Activated CD4-positive, alpha-beta memory T cell treated with anti-CD3 and anti-CD28 coated beads for 36 hours (primary cell): ENCODE measurements at places on chromosomes 1 and 21.

GRCh38 chr1:209720326-209720725 lies 15.7 kb downstream of the HSD11B1 start:
- no peak for DNase-seq
- peaks cover 72% of the 10 kb centered on the region for H3K4me1 ChIP-seq
- H3K36me3 ChIP-seq, result peaks cover 15% of the 10 kb centered on the region
- no peak overlapping the region for H3K4me3 ChIP-seq
- H3K27me3 ChIP-seq, result no peaks in the 10 kb centered on the region
- H3K27ac ChIP-seq, result peak overlapping the region; percentile 30

DNA sequence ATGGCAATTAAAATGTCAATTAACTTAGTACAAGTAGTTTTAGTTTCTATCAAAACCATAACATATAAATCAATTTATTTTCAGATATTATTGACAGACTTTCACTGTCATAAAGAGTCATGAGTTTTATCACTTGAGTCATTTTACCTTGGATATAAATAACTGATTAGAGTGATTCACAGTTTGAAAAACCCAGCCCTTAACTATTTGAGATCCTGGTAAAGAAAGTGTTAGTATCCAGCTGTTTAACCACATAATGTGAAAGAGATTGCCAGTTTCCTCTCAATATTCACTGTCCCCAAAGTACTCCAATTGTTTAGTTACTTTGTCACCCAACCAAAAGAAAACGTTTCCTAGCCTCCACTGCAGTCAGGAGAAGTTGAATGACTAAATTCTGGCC lies 91.3 kb downstream of the UCHL5 start:
- no peak for DNase-seq
- H3K4me1 ChIP-seq, result peaks cover 2% of the 10 kb centered on the region
- H3K27me3 ChIP-seq, result no peaks in the 10 kb centered on the region
- no peak overlapping the region for H3K4me3 ChIP-seq

DNA sequence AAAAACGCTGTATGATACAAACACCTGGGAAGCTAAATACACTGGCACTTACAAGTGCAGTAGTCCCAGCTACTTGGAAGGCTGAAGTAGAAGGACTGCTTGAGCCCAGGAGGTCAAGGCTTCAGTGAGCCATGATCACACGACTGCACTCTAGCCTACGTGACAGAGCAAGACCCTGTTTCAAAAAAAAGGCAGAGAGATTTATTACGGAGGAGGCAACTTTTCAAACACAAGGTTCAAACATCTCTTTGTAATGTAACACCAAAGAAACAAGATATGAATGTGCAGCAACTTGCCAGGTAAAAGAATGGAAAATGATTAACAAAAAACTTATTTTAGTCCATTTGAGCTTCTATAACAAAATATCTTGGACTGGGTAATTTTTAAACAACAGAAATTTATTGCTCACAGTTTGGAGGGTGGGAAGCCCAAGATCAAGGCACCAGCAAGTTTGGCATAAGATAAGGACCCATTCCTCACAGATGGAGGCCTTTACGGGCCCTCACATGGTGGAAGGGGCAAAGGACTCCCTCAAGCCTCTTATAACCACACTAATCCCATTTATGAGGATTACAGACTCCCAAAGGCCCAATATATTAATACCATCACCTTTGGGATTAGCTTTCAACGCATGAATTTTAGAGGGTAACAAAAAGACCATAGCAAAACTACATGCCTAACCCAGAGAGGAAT lies 73.3 kb downstream of the EVI5 start:
- no peaks in the 10 kb centered on the region for H3K4me1 ChIP-seq
- H3K27ac ChIP-seq, result no peak overlapping the region
- no peaks in the 10 kb centered on the region for H3K36me3 ChIP-seq

GRCh38 chr1:156726549-156727226 lies 1.6 kb upstream of the METTL25B start:
- peaks cover 32% of the 10 kb centered on the region for H3K36me3 ChIP-seq
- H3K4me1 ChIP-seq, result peaks cover 36% of the 10 kb centered on the region
- DNase-seq, result peak; percentile 71

- no peaks in the 10 kb centered on the region for H3K4me1 ChIP-seq
- no peak overlapping the region for H3K4me3 ChIP-seq
- no peaks in the 10 kb centered on the region for H3K36me3 ChIP-seq
- H3K27ac ChIP-seq, result no peak overlapping the region
- no peak for DNase-seq
These were observed 386.6 kb downstream of the MATN1 start for GRCh38 chr1:30336550-30337323.

GRCh38 chr1:246139745-246140182 lies 367.3 kb downstream of the SMYD3 start:
- no peaks in the 10 kb centered on the region for H3K27me3 ChIP-seq
- H3K36me3 ChIP-seq, result peaks cover 2% of the 10 kb centered on the region
- H3K4me1 ChIP-seq, result peaks cover 8% of the 10 kb centered on the region
- H3K27ac ChIP-seq, result no peak overlapping the region
- no peak for DNase-seq

DNA sequence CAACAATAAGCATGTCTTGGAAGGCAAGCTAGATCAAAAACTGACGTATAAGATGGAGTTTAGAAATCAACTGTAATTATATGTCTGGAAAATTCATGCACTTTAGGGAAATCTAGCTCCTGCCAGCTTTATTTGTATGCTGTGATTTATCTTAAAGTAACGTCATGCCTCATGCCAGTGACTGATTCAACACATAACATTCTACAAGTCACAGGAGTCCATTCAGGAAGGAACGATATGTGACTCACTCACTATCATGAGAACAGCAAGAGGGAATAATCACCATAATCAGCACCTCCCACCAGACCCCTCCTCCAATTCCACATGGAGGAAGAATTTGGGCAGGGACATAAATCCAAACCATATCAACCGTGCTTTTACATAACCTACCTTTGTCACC lies 682.4 kb upstream of the ADAMTS5 start:
- no peaks in the 10 kb centered on the region for H3K27me3 ChIP-seq
- H3K36me3 ChIP-seq, result no peaks in the 10 kb centered on the region
- no peak overlapping the region for H3K27ac ChIP-seq
- no peak overlapping the region for H3K4me3 ChIP-seq
- no peaks in the 10 kb centered on the region for H3K4me1 ChIP-seq

GRCh38 chr1:201554190-201554600 lies 15.3 kb downstream of the NAV1 start:
- no peaks in the 10 kb centered on the region for H3K36me3 ChIP-seq
- H3K27me3 ChIP-seq, result no peaks in the 10 kb centered on the region

- no peak overlapping the region for H3K27ac ChIP-seq
- no peaks in the 10 kb centered on the region for H3K4me1 ChIP-seq
- H3K4me3 ChIP-seq, result no peak overlapping the region
- DNase-seq, result no peak
These were observed 164.9 kb downstream of the PTBP2 start for GRCh38 chr1:96886474-96886873.

GRCh38 chr1:26913754-26914619 lies at the start of gene NR0B2:
TSS of gene NR0B2 (minus strand) at chr1:26913975. CDS start at chr1:26913940, 35 bp downstream.
- no peaks in the 10 kb centered on the region for H3K4me1 ChIP-seq
- no peak within 1 kb of the TSS for H3K4me3 ChIP-seq
- no peak for DNase-seq
- H3K27ac ChIP-seq, result no peak within 1 kb of the TSS

GRCh38 chr21:36461918-36462486 lies 17.9 kb downstream of the CLDN14 start:
- no peak overlapping the region for H3K27ac ChIP-seq
- H3K4me1 ChIP-seq, result no peaks in the 10 kb centered on the region
- H3K27me3 ChIP-seq, result no peaks in the 10 kb centered on the region

DNA sequence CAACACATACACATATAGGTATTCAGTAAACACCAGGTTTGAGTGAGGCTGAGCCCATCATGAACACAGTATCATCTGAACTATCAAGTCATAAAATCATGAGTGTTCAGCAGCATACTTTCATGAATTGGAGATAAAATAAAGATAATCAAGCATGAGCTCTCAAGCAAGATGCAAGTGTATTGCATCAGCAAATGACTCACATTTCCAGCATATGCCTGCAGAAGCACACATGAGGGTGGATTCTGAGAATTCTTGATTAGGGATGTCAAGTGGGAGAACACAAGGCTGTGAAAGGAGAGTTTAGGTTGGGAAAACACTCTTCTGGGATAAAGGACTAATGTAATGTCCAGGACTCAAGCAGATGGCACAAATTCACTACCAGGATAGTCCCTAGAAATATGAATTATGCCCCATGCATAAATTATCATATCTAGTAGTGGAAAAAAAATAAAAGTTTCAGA lies 299.2 kb downstream of the SRGAP2C start:
- no peak for DNase-seq
- H3K27me3 ChIP-seq, result no peaks in the 10 kb centered on the region
- H3K27ac ChIP-seq, result peak overlapping the region; percentile 71
- H3K4me3 ChIP-seq, result no peak overlapping the region

- no peak overlapping the region for H3K4me3 ChIP-seq
- H3K36me3 ChIP-seq, result no peaks in the 10 kb centered on the region
- H3K4me1 ChIP-seq, result no peaks in the 10 kb centered on the region
- no peak overlapping the region for H3K27ac ChIP-seq
- no peak for DNase-seq
These were observed 31.5 kb upstream of the LRP8 start for GRCh38 chr1:53359225-53359933.

GRCh38 chr1:30381671-30382365 lies 341.6 kb downstream of the MATN1 start:
- no peaks in the 10 kb centered on the region for H3K36me3 ChIP-seq
- no peak overlapping the region for H3K4me3 ChIP-seq
- peaks cover 2% of the 10 kb centered on the region for H3K4me1 ChIP-seq
- no peak for DNase-seq
- no peak overlapping the region for H3K27ac ChIP-seq

DNA sequence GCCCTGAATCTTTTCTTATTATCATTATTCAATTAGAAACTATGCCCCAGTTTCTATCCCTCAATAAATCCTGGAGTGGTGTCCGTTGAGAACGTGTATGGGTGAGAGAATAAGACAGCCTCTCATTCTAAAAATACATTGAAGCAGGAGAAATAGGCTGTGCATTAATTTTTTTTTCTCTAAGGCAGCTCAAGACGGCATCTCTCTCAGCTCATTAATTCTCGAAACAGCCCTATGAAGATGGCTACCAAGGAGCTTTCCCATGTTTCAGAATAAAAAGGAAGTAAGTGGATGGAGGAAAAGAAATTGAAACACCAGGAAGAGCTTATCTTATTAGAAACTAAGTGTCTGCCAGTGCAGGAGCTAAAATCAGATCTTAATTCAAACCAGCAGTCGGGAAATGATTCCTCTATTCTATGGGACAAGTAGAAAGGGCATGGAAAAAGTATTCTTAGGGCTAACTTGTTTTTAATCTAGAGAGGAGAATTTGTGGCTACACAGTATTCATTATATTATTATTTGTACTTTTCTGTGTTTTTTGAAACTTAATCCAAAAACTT lies 347.1 kb upstream of the PLD5 start:
- peaks cover 2% of the 10 kb centered on the region for H3K27me3 ChIP-seq
- H3K36me3 ChIP-seq, result no peaks in the 10 kb centered on the region
- DNase-seq, result no peak
- H3K4me3 ChIP-seq, result no peak overlapping the region

- no peak overlapping the region for H3K4me3 ChIP-seq
- H3K27me3 ChIP-seq, result peaks cover 48% of the 10 kb centered on the region
- H3K36me3 ChIP-seq, result no peaks in the 10 kb centered on the region
- H3K27ac ChIP-seq, result no peak overlapping the region
These were observed 17.4 kb downstream of the DMRTA2 start for GRCh38 chr1:50405814-50406213.

GRCh38 chr1:96837781-96838216 lies 116.2 kb downstream of the PTBP2 start:
- H3K27me3 ChIP-seq, result no peaks in the 10 kb centered on the region
- H3K27ac ChIP-seq, result no peak overlapping the region
- no peak overlapping the region for H3K4me3 ChIP-seq

DNA sequence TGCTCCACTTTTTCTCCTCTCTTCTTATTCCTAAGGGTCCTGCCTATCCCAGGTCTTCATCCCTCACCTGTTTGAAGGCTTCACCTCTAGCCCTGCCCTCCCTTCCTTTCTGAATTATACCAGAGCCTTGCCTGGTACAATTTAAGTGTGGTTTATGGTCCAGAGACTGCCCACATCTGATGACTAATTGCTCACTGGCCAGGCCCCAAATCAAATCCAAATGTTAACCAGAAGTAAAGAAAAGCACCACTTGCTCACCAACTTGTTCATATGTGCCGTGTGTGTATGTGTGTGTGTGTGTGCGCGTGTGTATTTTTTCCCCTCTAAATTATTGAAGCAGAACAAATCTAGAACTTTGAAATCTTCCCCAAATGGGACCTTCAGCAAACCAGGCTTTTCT lies 26.4 kb downstream of the MYOM3 start:
- no peaks in the 10 kb centered on the region for H3K36me3 ChIP-seq
- H3K27ac ChIP-seq, result no peak overlapping the region
- peaks cover 3% of the 10 kb centered on the region for H3K27me3 ChIP-seq
- no peaks in the 10 kb centered on the region for H3K4me1 ChIP-seq
- no peak overlapping the region for H3K4me3 ChIP-seq
